ENCODE measurements at places on chromosomes 12 and 14.

DNA sequence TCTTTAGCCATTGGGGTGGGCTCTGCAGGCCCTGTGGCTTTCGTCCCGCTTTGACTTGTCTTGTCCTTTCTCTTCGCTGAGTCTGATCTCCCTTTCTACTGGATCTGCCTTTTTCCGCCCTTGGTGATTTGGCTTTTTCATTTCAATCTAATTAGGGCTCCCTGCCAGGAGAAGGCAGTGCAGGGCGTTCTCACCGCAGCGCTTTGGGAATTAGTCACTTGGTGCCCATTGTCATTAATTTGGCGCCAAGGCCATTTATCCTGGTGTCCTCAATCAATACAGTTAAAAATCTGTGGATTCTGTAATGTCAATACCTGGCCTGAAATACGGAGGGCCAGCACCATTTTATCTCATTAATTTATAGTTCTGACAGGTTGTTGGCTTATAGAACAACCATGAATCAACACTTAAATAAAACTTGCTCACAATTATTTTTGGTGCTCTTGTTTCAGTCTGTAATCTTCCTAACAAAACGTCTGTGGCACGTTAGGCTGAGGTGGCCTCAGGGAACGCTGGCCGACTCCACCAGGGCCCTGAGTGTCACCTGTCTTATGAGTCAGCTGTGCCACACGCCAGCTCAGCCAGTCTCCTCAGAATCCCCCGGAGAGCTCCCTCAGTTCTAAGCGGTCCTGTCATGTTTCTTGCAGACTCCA is 115.7 kb downstream of the BEGAIN start:
- no peak for DNase-seq

DNA sequence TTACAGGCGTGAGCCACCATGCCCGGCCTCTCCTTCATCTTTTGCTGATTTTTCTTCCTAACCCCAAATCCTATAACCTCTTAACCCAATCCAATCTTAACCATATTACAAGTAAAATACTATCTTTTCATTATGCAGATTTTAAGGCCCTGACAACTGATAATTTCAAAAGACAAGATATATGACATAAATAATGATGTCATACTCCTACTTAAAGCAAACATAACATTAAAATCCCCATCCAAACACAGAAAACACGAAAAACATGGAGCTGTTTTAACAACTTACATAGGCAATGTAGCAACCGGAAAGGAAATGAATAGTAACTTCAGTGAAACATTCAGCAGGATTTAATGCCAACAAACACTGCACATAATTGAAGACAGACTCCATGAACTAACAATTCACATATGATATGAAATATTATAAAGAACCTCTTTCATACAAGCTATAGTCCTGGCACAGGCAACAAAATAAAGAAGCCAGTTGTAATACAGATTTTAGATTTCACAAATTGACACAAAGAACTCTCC is 21.5 kb downstream of the USP44 start:
- no peak for DNase-seq

DNA sequence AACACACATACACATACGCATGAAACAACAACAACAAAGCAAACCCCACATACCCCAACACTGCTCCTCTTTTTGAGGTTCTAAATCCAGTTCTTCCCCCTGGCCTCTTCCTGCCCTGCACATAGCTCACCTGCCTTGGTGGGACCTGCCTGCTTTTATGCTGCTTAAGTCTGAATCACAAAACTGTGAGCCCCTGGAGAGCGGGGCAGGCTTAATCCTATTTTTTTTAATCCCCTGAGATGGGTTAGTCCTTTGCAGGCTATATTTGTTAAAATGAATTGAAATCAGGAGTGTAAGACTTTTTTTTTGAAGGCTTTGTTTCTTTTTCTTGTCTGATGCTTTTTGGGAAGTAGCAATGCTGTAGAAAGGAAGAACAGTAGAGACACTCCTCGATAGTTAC is 84.6 kb upstream of the MAX start:
- DNase-seq: no peak

- no peak for DNase-seq
These were observed 17.1 kb upstream of the SLC6A12 start for GRCh38 chr12:230925-231671.

- DNase-seq: no peak
These were observed 448.2 kb downstream of the NRXN3 start for GRCh38 chr14:78618368-78618767.

DNA sequence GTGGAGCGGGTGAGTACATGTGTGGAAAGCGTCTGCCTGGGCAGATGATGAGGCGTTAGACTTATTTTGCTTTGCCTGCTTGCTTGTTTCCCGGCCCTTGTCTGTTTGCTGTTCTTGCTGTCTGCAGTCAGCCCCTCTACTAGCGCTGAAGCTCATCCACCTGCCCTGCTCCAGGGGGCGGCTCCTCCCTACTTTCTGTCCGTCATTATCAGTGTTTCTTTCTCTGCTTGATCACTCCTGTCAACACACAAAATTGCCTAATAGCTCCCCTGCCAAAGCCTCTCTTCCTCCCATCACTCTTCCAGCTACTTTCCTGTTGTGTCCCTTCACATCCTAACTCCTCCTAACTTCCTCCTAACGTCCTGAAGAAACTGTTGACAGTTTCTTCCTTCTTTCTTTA is 34.9 kb upstream of the GALNT8 start:
- DNase-seq: no peak

- no peak for DNase-seq
These were observed 9.4 kb downstream of the CDCA4 start for GRCh38 chr14:105011312-105011990.

DNA sequence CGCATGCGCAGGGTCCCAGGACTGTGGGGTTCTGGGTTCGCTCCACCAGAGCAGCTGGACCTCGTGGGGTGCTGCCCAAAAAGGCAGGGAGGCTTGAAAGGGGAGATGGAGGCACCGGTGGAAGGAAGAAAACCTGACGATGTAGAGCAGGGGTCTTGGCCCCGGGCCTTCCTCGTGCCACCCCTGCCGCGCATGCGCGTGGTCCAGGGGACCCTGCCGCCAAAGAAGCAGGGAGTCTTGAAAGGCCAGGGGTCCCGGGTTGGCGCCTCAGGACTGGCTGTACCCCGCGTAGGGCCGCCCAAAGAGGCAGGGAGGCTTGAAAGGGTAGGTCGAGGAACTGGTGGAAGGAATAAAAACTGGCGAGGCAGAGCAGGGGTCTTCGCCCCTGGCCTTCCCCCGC is 321.0 kb downstream of the ALG10 start:
- DNase-seq: no peak

- DNase-seq: no peak
These were observed 228.5 kb upstream of the G2E3 start for GRCh38 chr14:30330445-30330844.

DNA sequence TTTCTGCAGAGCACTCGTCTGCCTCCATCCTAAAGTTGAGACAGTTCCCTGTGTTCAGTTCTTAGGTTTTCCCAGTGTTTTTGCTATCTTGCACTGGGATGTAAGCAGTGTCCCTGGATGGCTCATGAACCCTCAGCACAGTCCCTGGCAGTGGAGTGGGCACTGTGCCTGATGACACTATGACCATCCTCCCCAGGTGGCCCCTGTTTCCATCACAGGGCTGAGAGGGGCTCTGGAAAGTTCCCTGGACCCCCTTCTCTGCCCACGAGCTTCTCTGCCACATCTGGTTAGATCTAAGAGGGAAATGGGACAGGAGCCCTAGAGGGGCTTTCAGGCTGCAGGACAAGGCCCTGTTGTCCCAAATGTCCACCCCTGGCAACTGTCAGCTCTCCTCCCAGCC is 249.8 kb upstream of the SFSWAP start:
- no peak for DNase-seq

DNA sequence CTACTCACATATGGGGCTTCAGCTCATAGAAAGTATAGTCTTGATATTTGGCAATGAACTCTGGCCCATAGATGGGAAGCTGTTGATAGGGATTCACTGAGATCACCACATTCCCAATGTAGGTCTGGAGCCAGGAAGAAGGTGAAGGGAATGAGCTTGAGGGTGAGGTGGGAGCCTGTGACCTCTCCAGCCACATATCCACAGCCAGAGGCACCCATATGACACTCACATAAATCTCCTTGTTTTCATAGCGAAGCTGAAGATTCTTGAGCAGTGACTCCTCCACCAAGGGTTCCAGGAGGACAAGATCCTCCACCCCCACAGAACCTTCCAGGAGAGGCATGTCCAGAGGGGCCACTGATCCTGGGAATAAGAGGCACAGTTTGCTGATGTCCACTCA is 1.9 kb downstream of the MYO1A start:
- DNase-seq: no peak

DNA sequence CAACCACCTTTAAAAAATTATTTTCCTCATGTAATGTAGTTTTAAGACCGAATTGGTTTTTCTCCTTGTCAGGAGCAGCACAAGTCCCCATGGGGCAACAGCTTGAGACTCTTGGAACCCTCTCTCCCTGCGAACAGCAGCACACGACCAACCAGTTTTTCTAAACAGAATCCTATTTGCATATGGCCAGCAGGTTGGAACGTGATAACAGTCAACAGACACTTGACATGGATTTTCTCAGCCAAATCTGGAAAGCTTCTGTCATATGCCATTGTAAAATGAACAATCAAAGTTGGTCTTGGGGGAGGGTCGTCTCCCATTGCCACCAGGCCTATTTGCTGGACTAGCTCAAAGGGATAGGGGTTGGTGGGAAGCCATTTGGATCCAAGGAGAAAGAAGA is 1915.0 kb upstream of the FLRT2 start:
- DNase-seq: no peak

DNA sequence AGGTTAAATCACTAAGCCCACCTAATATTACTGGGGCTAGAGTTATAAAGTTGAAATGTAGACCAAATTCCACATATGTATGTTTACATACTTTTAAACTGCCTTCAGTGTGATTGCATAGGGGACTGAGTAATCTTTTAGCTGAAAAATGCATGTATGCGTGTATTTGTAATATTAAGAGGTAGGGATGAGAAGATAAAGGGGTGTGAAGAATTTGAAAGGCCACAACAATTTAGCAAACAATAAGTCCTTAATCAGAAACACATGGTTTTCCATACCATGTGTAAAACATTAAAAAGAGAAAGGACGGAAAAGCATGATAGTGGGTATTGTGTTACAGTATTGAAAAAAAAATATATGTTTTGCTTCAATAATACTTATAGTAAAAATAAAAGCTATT is 919.9 kb upstream of the FLRT2 start:
- DNase-seq: no peak

- DNase-seq: no peak
These were observed 444.9 kb downstream of the EGLN3 start for GRCh38 chr14:33505963-33506329.

DNA sequence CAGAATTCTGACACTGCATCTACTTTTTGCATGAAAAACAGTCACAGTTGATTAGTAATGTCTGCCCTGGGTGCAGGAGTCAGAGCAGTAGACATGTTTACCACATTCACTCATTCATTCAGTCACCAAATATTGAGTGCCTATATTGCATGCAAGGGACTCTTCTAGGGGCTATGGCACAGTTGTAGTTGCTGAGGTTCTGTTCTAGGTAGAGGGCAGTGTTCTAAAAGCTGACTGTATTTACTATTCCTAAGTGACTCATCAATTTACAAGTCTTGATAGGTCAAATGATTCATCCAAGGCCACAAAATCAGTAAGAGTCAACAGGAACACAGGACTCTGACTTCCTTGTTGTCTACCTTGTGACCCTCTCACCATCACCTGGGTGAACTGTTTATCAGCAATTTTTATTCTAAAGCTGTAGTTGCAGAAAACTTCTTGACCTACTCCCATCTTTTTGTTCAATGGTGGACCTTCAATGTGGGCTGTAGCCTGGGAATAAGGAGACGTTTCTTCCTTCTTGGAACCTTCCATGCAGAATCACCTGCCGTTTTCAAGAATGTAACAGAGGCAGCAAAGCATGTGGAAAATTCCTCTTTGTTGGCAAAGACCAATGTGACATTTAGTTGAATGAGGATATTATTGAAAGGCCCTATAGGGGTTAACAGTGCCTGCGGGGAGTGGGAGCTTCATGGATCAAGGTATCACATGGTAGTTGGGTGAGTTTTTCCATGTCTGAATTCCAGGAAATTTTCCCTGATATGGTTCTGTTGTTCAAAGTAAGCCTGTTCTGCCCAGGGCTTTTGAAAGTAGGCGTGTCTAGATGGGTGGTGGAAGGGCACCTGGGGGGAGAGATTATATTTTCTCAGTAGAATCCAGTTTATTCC is 223.2 kb downstream of the KTN1 start:
- DNase-seq: no peak

DNA sequence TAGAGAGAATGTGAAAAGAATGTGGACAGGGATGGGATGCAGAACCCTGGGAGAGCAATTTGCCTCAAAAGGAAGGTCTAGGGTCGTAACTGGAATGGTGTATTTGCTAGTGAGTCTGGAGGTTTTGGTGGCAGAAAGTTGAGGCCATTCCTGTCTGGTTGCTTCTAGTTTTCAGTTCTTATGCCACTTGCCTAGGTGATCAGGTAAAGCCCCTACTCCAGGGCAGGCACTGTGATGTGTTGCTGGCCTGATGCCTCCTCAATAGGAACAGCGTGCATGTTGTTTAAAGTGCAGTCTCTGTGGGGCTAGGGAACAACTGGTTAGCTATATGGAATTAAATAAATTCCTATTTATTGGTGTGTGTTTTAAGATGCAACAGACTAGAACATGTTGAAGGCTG is 6.4 kb downstream of the OS9 start:
- no peak for DNase-seq

GRCh38 chr14:75044322-75044721 is 6.9 kb downstream of the MLH3 start:
- DNase-seq: no peak

DNA sequence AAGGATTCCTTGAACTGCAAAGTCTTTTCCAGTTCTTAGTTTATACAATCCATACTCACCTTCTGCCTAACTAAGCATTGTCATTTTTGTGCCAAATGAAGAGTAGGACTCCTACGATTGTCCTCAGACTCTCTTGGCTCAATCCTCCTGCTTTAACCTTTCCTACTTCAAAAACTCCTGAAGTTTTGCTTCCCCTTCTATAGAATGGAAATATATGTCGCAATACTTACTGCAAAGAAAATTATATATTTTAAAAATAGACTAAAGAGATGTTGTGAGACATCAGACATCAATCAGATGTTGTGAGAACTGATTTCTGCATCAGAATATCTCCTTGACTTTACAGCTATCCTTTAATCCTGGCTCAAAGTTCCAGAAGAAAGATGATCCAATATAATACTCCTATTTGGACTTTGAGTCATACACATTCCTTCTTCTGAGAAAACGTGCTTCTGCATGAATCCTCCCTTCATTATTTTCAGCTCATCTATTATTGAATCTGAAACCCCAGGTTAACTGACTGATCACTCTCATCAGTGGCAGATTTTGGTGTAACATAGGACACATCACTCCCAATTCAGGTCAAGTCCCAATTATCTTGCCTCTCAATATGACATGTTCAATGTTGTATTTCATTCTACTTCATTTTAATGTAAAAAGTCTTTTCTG is 48.8 kb downstream of the A2M start:
- DNase-seq: no peak
